Activated T-helper 1 cell treated with anti-CD3 and anti-CD28 coated beads, Interleukin-12 subunit alpha, Interleukin-12 subunit beta, Interleukin-2, Interleukin-4 antibody, amounts not matched to agents 30 ng/mL and 10 ng/mL and 1 ng/mL, durations not matched to agents 14 hours and 24 hours and 36 hours (primary cell): ENCODE measurements at places on chromosomes 16 and 17. TPM values are rescaled to one million over a fixed set of nuclear protein-coding genes. Genes with fewer than 3 reads are reported as not detected.
A peak's percentile ranks its signal among the peaks of the same experiment; 100 is the strongest.

The CNTNAP1 gene
- 1.8 and 2.2 TPM in 2 replicates for total RNA-seq

The PRR35 gene
- not detected in 2 replicates for total RNA-seq

- DNase-seq, result no peak
These were observed 19.7 kb upstream of the SPPL2C start for GRCh38 chr17:45824901-45825492.

DNA sequence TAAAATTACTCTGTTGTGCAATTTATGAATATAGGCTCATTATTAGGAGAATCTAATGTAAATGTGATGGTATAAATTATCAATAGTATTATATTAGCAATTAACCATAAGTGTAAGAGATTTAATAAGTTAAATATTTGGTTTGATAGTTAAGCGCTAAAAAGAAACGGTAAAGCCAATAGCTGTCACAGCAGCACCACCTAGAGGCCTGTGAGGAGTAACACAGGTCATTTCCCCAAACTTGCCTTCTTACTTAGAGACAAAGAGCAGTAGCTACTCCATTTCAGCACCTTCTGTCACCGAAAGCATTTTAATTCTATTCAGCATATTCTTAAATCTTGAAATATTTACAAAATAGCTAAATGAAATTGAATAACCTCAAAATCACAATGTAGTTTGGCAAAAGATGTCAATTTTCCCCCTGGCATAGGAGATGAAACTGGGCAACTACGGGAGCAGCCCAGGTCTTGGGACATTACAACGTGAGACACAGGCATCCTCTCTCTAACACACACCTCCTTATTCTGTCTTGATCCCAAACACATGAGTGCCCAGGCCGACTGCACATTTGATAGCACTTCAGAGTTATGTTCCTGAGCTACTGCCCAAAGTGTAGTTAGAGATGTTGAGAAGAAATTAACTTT, 14.3 kb upstream of the DYNLRB2 start:
- peak; percentile 35 for DNase-seq

DNA sequence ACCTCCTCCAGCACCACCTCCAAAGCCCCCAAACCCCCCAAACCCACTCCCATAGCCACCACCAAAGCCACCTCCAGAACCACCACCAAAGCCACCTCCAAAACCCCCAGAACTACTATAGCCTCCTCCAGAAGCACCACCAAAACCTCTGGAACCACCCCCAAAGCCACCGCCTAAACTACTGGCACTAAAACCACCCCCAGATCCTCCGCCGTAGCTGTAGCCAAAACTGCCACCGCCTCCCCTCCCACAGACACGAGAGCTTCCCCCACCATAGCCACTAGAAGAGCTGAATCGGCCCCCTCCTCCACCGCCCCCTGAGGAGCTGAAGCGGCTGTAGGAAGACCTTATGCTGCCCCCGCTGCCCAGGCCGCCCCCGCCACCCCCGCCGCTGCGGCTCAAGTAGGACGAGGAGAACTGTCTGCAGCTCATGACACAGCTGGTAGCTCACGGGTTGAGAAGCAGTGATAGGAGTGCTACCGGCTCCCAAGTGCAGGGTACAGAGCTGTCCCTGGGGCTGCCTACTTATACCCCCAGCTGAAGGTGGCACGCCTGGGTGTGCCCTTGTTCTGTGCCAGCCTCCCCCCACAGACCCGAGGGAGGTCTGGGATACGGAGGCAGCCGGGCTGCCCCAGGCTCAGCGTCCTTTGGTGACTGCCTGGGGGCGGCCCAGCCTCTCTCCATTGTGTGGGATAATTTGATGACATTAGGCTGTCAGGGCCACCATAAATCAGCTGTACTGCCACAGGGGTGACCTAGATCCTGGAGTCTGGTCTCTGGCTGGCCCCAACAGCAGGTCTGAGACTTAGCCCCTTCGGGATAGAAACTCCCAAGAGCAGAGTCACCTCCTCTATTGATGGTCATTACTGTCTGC, at the start of gene KRT9:
Gene KRT9 (minus strand): TSS at position 499 of the 874 bp plus-strand sequence. CDS start 67 bp downstream, at position 432.
- DNase-seq, result no peak

- DNase-seq, result no peak
These were observed at the start of gene RILP for GRCh38 chr17:1649844-1650501. RILP (minus strand) TSS chr17:1649866; CDS start chr17:1649804, 62 bp downstream.

- DNase-seq, result no peak
These were observed 556.6 kb upstream of the SALL1 start for GRCh38 chr16:51707666-51708065.

- DNase-seq, result no peak
These were observed 136.6 kb downstream of the CHD9 start for GRCh38 chr16:53191413-53191812.

DNA sequence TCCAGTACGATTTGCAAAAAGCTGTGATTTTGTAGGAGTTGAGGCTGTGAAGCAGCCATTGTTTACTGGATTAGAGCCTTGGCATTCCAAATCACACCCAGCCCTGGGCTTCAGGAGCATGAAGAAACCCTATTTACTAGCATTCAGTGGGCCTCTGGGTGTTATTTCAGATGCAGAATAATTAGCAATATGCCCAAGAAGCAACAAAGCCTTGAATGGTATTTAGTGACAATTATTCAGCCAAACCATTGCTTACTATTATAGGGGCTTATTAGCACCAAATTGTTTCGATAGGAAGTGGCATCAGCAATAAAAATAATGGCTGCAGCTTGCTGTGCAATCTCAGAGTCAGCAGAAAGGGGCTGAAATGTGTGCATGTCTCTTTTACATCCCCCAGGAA, 166.6 kb upstream of the SHISA6 start:
- DNase-seq, result no peak

DNA sequence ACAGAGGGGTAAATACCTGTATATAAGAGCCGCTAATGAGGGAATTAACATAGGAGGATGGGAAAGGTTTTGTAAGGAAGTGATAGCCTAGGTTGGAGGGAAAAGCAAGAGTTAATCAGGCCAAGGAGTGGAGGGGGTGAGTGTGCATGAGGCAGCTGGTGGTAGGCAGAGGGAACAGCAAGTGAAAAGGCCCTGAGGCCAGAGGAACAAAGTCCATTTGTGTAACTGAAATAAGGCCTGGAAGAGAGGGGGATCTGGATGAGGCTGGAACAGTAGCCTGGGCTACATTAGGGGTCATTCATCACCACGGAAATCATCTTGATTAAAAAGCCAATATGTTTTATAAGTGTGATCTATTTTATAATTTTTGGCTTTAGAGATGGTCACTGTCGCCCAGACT, 45.7 kb downstream of the FZD2 start:
- DNase-seq, result no peak
